ENCODE measurements at places on chromosomes 16 and 17.

DNA sequence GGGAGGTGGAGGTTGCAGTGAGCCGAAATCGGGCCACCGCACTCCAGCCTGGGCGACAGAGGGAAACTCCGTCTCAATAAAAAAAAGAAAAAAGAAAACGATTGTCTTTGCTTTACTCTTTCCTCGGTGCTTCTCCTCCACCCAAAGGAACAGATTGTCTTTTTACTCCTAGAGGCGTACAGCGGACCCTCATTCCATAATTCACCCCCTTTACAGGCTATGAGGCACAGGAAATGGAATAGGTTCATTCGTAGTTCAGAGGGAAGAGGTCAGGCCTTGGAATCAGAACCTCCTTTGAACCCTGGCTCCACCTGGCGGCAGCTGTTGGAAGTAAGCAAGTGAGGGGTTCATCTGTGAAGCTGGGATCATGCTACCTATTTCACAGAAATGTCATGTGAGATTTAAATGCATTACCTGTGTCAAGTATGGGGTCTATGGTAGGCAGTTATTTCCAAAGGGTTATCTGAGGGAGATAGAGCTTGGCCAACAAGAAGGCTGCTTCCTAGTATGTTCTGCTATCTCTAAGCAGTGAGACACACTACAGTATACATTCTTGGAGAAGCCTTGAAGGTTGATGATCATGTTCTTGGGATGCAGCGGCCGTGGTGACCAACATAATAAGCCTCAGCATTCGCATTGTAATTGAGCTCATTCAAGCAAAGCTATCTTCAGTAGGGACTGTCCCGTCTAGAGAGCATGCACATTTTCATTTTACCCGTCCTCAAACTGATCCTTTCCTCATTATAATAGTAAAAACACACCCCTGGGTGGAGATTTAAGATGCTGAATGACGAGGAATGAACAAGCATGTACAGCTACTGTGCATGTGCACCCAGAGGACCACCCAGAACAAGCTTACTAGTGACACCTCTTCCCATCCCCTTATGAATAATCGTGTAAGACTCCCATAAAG, 18.7 kb upstream of the ZNF689 start:
- DNase-seq, result peak; percentile 89

DNA sequence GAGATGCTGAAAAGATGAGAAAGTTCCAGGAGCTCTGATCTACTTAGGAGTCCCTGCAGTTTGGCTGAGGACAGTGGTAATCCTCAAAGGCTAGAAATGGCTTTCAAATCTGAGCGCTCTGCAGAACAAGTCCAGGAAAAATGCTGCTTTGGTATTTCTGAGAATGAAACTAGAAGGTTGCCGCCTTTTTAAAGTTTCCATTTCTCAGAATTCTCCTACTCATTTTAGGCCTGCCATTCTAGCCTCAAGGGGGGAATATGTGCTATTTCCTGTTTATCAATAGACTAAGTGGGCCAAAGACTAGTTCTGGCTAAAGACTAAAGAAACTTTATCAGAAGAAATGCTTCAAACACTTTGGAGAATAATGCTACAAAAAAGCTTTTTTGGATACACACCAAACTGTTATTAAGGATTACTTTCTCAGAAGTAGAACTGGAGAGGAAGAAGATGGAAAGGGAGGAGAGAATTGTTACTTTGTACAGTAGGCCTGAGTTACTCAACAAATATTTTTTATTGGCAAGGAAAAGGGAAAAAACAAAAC, at the start of gene SLFN12L:
TSS of gene SLFN12L (minus strand) at position 78 of the 541 bp plus-strand sequence. CDS start 15,314 bp downstream, outside the sequence.
- peak; percentile 75 for DNase-seq

GRCh38 chr16:50781518-50781917, 39.6 kb downstream of the CYLD start:
- peak; percentile 22 for DNase-seq

GRCh38 chr17:20010099-20010863, 1.1 kb downstream of the SPECC1 start:
- DNase-seq, result peak; percentile 17

DNA sequence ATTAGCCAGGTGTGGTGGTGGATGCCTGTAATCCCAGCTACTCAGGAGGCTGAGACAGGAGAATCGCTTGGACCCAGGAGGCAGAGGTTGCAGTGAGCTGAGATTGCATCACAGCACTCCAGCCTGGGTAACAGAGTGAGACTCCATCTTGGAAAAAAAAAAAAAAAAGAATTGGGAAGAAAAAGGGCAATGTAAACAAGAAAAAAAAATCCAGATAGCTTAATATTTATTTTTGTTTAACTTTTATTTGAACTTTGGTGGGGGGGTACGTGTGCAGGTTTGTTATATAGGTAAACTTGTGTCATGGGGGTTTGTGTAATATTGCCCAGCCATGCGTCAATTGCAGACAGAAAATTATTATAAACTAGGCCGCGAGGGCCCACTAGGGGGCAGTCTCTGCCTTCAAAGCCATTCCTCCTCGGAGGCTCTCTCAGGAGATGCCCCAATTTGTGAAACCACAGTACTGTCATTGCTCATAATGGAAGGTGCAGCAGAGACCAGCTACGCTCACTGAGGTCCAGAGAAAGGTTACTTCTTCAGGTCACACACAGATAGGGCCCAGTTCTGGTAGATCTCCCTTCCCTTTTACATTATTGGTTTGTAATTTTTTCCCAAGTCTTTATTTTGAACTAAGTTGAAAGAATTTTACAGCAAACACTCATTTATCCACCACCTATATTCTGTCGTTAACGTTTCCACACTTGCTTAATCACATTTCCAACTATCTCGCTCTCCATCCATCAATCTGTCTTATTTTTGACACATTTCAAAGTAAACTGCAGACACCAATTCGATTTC, 206.2 kb downstream of the PRKCB start:
- peak; percentile 81 for DNase-seq

GRCh38 chr17:48663134-48663924, 37.2 kb upstream of the HOXB9 start:
- DNase-seq, result no peak

- no peak for DNase-seq
Measured at GRCh38 chr16:88569614-88569984, 604 bp upstream of the ZC3H18 start.

- no peak for DNase-seq
Measured at GRCh38 chr16:31484491-31485171, 1.7 kb downstream of the SLC5A2 start.

GRCh38 chr17:19996502-19996901, 12.7 kb upstream of the SPECC1 start:
- DNase-seq, result no peak

GRCh38 chr16:86285938-86286921, 224.1 kb upstream of the FOXF1 start:
- DNase-seq, result no peak

GRCh38 chr17:57391076-57391825, 134.9 kb downstream of the MSI2 start:
- no peak for DNase-seq

DNA sequence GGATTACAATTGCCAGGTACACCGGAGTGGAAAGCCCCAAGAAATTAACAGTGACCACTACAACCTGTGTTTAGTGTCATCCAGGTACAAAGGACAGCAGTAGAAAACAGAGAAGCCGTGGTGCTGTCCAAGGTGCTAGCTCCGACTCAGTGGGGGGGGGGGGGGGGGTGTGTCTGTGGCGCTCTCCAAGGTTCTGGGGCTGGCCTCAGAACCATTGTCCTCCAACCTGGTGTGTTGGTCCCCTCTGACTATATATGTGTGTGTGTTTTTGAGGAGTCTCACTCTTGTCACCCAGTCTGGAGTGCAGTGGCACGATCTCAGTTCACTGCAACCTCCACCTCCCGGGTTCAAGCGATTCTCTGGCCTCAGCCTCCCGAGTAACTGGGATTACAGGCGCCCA, 5.8 kb upstream of the ZNF23 start:
- DNase-seq, result peak; percentile 36

DNA sequence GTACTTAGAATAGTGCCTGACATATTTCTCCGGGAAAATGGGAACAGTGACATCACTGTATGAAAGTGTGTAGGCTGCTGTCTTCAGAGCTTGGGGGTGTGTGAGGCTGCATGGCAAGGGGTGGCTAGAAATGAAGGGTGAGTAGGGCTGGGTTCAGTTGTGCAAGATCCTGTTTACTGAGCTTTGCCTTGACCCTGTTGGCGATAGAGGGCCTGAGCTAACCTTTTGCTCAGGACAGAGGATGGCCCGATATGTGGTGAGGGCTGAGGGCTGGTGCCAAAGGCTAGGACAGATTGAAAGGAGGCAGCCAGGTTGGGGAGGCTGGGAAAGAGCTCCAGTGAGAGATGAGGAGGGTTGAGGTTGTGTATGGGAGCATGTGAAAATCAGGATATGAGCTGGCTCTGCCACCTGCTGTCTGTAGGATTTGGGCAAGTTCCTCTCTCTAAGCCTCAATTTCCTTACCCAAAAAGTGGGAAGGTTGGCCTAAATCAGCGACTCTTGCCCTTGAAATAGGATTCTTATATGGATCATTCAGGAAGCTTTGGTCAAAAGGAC, 6.0 kb upstream of the CCL1 start:
- no peak for DNase-seq

DNA sequence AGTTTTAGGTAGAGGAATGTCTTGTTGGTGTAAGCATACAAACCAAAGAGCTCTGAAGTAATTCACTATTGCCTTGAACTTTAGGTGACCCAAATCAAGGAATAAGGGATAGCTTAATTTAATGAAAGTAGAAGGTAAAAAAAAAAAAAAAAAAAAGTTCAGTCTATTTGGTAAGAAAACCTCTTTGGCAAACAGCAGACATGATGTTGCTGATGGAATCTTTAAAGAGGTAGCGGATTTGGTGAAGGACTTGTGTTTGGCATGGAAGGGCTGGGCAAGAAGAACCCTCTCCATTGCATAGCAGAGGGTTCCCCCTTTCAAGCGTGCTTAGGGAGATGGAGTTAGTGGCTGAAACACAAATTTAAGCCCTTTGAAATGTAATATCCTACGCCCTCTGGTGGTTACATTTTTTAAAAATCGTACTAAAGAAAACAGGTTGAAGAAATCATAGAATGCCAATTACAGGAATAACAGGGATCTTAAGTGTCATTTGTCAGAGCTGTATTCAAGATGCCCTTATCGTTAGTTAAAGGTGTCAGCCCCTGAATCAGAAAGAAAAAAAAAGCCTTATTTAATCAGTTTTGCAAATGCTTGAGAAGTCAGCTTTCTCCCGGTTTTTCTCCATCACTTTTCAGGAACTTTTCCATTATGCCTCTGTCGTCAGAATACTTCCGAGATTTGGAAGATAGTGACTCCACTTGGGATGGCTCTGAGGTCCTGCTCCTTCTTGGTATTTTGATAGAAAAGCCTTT, 383.1 kb downstream of the KCNJ2 start:
- DNase-seq, result peak; percentile 21

DNA sequence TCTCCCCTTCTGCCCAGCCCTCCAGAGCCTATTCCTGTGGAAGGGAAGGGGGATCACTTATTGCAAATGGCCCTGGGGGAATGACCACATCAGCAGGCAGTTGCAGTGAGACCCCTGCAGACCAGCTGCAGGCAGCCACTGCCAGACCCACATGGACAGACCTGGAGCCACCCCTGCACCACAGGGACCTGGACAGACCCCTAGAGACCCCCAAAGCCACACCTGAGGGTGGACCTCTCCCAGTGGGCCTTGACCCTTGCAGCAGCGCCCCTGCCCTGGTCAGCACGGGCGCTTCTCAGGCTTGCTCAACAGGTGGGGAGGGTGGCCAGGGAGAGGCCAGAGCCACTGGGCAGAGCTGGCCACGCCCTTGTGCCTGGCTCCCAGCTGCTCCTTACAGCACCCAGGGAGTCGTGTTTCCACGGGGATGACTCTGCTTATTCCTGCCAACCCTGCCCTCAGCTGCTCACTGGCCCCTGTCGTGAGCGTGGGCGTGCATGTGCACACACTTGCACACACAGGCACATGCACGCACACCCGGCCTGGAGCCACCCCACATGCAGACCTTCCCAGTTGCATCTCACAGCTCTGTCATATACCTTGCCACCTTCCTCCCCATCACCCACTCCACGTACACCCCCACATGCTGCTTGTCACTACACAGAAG, 1.3 kb upstream of the SCN4A start:
- DNase-seq, result no peak

GRCh38 chr16:89495121-89495520, 4.8 kb upstream of the ANKRD11 start:
- DNase-seq, result no peak

DNA sequence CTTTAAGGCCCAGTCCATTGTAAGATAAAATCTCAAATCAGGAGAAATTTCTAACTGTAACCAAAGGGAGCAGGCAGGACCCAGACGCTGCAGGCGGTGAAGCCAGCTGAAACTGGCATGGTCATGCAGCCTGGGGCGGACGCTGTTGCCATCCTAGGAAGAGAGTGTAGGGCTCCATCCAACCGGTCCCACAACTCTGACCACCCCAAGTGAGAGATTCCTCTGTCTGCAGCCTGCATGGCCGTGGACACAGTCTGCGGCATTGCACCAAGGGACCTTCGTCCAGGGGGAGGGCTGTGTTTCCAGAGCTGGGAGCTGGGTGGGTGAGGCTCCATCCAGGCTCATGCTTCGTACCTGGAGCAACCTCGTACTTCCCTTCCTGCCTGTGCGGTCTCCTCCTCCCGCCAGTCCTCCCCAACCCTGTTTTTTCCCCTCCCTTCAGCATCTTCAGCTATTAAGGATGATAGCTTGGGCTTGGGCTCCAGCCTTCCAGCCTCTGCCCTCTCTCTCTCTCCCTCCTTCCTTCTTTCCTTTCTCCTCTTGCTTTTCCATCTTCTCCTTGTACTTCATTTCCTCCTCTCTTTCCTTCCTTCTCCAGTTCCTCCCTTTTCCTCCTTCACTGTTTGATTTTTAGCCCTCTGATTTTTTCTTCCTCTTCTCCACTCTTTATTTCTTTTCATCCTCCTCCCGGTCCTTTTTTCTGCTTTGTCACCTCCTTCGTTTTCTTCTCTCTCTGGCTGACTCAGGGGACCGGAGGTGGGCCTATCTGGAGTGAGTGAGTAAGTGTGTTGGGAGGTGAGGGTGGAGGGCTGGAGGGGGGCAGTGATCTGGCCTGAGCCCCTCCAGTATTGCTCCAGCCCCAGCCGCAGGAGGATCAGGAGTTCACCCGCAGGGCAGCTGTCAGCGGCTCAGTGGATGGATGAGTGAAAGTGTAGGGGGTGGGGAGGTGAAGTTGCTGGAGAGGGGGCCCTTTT, 17.0 kb upstream of the LHX1 start:
- DNase-seq, result no peak

DNA sequence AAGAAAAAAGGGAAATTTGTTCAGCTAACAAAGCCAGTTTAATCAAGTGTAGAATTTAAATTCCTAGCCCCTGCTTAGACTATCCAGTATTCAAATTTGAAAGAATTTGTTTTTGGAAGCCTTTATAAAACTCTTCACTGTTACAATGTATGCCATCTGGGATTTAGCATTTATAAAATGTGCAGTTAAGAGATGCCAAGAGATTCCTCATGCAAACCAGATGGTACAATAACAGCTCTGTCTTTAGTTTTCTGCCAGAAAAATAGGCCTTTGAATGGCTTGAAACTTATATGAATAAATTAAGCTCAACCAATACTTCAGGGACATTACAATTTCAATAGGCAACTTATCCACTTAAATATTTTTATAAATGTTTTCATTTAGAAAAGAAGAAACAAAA, 6.8 kb upstream of the ANKS4B start:
- no peak for DNase-seq

DNA sequence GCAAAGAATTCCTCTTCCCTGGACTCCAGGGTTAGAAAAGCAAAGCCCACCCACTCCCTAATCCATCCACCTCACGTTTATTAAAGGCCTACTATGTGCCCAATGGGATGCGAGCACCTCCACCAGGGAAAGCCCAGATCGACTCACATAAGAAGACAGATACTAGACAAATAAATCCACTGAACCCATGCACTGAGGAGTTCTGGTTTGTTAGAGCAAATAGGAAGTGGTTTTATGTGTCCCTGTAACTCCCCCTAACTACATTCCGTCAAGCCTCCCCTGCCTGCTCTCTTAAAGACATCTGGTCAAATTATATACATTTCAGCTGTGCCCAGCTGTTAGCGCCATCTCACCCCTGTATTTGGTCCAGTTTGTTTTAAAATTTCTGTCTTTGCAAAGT, 218.5 kb upstream of the RPL38 start:
- no peak for DNase-seq

Data from CD4-positive, alpha-beta T cell treated with Interleukin-17A for 1 hour (primary cell).